ENCODE measurements at places on chromosomes 13 and 19.

- DNase-seq: no peak
Measured at GRCh38 chr13:25218019-25218418, 45.9 kb upstream of the AMER2 start.

DNA sequence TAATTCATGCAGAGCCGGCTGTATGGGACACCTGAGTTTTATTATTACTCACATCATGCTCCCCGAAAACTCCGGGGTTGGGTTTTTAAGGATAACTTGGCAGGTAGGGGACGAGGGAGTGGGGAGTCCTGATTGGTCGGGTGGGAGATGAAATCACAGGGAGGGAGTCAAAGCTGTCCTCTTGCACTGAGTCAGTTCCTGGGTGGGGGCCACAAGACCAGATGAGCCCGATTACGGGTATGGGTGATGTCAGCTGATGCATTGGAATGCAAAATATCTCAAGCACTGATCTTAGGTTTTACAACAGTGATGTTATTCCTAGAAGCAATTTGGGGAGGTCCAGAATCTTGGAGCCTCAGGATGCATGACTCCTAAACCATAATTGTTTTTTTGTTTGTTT is 18.6 kb upstream of the COG3 start:
- DNase-seq: peak; percentile 87

DNA sequence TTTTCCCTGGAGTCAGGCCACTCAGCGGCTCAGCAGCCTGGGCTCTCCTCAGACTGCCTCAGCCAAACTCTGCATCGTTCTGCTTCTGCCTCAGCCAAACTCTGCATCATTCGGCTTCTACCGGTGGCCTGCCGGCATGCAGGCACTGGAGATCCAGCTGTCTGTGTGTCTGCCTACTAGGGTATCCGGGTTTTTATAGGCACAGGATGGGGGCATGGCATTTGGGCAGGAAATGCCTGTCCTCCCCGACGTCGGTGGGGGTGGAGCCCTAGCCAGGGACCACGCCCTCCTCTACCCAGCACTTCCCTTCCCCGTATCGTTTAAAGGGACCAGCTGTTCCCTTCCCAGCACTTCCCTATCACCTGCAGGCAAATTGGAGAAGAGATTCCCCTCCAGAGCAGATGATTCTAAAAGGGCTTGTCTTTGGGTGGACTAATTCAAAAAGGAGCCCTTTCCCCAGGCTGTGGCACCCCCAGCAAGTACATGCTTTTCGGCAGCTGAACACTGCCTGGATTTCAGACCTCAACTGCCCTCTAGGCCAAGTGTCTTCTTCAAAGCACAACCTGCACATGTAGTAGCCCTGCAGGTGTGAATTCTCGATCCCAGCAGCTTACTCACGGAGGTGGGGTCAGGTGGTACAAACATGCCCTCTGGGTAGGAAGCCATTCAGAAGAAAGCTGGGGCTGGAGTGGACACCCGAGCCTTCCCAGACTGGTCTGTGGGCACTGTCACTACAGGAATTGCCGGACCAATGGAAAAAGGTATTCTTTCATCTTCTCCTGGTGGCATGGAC is 25.4 kb upstream of the GPR12 start:
- peak; percentile 54 for DNase-seq

- no peak for DNase-seq
Measured at GRCh38 chr13:95388420-95389079, 87.3 kb upstream of the ABCC4 start.

DNA sequence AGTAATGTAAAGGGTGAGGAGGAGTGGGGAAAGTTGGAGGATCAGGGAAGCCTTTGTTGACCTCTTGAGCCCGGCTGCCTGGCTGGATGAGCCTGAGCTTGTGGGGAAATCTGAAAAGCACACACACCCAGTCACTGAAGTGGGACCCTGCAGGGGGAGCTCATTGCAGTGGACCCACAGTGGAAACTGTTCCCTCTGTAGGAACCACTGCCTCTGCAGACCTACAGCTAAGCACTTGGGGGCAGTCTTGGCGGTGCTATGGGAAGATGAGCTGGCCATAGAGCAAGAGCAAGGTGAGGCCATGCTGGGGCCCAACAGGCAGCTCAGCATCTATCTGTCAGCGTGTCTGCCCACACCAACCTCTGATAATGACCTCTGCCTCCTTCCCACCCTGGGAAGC is 294.8 kb downstream of the TSHZ3 start:
- peak; percentile 78 for DNase-seq

DNA sequence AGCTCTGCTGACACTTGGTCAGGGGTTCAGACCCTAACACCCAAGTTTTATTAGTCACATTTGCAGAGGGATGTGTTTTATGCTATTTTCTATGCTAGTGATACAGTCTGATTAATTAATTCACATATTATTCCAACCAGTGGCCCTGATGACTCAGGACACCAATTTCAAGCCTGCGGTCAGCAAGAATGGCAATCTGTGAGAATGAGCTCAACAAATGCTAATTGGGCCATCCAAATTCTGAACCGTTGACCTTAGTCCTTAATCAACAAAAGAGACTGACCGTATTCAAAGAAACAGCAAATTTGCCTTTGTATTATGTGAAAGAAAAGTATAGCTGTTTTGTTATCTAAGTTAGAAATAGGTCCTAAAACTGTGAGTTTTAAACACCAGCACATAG is 9.6 kb upstream of the KL start:
- DNase-seq: no peak

DNA sequence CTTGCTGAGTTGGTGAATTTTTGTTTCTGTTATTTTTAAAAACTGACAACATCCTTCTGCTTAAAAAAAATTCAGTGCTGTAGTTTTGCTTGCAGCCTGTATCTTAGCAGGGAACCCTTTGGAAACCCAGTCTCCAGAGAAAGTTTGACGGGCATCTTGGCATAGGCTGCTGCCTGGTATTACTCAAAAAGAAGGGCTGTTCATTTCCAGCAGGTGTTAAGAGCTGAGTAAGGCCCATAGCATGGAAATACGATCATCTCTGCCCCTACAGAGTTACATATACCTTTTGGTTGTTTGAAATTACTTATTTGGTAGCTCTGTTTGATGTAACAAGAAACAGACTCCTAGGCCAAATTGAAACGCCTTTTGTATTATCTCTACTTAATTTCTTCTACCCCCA is 41.5 kb downstream of the URI1 start:
- DNase-seq: no peak

DNA sequence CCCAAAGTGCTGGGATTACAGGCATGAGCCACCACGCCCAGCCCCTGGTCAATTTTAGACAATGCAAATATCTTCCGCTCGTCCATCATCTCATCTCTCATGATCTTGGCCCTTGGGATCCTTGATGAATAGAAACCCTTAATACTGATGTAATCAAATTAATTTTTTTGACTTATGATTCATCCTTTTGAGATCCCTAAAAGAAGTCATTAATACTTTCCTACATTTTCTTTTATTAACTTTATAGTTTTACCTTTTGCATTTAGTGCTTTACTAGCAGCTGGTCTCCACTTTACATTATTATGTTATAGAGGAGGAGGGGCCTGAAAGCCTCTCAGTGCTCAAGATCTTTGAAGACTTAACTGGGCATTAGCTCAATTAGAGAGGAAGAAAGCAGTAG is 7.7 kb upstream of the KASH5 start:
- DNase-seq: no peak

DNA sequence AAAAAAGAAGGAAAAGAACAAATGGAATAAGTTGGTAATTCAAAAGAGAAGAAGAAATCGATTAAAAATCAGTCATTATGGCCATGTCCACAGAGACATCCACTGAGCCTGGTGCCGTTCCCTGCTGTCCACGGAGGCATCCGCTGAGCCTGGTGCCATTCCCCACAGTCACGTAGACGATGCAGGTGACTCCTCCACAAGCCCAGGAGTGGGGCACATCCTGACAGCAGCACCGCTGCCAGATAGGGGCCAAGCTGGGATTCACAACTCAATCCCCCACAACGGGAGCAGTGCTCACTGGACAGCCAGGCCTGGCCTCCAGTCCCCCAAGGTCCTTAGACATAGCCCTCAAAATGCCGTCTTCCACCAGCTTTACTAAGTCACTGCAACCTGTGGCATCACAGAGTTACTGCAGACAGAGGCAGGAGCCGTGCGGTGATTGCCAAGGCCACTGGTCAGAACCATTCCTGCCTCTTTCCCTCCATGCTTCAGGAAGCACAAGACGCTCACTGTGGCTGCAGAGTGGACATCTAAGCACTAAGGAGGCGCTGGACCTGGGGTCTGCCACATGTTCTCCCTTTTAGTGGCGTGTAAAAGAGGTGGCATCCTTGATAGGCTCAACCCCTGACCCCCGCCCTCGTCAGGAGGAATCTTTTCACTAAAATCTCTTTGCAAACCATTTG is 131.5 kb upstream of the SPACA7 start:
- no peak for DNase-seq

- no peak for DNase-seq
Measured at GRCh38 chr19:35109395-35110112, 6.1 kb upstream of the FXYD3 start.

- no peak for DNase-seq
Measured at GRCh38 chr13:71962126-71962525, 95.1 kb upstream of the DACH1 start.

- DNase-seq: peak; percentile 67
Measured at GRCh38 chr13:45238945-45239795, 38.3 kb upstream of the KCTD4 start.

GRCh38 chr13:97502706-97503105 is 68.7 kb downstream of the RAP2A start:
- peak; percentile 15 for DNase-seq

DNA sequence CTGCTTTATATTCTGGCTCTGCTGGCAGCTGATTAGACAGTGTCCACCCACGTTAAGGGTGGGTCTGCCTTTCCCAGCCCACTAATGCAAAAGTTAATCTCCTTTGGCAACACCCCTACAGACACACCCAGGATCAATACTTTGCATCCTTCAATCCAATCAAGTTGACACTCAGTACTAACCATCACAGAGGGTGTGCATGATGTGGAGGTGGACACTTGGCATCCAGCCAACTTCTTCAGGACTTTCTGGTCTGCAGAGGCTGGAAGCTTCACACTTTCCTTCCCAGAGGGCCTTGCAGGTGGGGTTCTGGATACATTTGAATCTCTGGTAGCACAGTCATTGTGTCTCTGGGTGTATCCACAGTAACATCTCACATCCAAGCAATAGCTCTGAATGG is 18.9 kb upstream of the IGFL1 start:
- DNase-seq: no peak

- DNase-seq: no peak
Measured at GRCh38 chr13:82740442-82740841, 1141.8 kb downstream of the SLITRK1 start.

DNA sequence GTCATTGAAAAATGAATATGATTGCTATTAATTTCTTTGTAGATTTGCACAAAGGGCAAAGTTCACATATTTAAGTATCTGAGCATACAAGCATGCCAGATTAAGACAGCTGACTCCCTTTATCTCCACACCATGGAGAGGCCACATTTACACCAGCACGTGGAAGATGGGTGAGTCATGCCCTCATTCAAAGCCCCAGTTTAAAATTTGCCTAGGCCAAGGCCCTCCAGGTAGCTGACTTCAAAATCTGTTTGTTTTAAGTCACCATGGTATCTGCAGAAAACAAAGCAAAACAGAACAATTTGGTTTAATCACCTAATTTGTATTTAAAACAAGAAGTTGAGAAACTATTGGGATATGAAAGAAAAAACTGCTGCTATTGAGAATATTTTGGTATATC is 109.2 kb downstream of the ESD start:
- DNase-seq: peak; percentile 41

DNA sequence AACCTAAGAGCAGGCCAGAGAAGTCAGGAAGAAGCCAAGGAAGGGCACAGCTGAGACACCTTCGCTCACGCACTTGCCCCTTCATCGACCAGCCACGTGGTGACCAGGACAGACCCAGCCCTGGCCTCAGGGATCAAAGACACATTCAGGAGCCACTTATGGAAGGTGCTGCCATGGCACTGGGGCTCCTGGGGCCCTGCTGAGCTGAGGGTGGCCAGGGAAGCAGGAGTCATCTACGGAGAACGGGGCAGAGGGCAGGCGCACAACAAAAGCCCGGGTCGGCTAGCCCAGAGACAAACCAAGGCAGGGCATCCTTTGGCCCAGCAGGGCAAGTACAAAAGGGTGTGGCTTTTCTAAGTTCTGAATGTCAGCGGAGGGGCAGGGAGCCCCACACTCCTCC is 2.3 kb downstream of the PLPP2 start:
- DNase-seq: no peak

DNA sequence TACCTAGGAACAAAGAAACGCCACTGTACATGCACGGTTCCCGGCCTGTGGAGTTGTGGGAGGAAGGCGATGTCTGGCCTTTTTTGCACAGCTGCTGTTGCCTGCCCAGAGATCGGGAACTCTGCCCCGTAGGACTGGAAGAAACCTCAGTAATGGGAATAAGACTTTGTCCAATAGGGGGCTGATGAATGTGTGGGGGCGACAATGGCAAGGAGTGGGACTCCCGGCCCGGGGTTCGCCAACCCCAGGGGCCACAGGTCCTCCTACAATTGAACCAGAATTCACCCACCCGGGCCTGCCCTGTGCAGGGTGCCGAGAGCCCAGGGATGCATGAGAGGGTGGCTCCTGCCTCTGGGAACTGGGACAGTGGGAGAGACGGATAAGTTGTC is 2.0 kb upstream of the CEBPA start:
- DNase-seq: no peak

- DNase-seq: no peak
Measured at GRCh38 chr13:111944171-111944583, 122.8 kb upstream of the SOX1 start.

DNA sequence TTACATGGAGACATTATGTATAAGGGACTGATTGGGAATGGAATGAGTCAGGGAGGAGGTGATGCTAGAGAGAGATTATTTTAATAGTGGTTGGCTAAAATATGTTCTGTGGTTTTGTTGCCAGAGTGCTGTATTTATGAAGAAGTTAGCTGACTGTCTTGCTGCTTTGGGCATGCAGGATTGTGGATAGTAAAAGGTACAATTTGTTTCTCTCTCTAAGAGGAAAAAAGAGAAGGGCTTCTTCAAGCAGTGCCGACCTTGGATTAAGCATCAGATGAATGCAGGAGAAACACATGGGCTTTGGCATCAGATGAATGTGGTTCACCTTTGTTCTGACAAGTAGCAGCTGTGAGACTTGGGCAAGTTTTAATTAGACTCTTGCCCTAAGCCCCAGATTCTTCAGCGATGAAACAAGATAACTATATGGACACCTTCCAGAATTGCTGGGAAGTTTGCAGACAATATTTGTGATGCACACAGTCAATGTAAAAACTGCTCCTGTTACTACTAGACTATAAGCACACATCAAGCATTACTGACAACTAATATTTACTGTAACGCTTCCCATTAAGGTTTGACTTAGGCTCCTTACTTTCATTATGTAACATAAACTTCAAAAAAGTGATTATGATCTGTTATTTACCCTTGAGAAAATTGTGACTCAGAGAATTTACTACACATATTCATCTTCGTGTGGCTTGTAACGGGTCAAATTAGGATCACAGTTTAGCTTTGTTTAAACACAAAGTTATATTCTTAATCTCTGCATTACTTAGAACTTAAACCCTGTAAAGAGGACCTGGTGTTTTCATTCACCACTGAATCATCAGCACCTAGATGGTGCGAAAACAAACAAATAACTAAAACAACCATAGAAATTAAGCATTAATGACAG is 824.0 kb downstream of the PCDH9 start:
- peak; percentile 79 for DNase-seq

- DNase-seq: peak; percentile 94
Measured at GRCh38 chr19:13055213-13056051, 47.2 kb downstream of the LYL1 start.

GRCh38 chr13:51767100-51767499 is 36.9 kb downstream of the DHRS12 start:
- DNase-seq: no peak

GRCh38 chr19:48059331-48059730 is 15.5 kb upstream of the CABP5 start:
- DNase-seq: no peak

- DNase-seq: no peak
Measured at GRCh38 chr19:23543351-23543750, 143.7 kb downstream of the ZNF675 start.

Data from EH (cell line).